ENCODE measurements at places on chromosomes 5 and 9.

DNA sequence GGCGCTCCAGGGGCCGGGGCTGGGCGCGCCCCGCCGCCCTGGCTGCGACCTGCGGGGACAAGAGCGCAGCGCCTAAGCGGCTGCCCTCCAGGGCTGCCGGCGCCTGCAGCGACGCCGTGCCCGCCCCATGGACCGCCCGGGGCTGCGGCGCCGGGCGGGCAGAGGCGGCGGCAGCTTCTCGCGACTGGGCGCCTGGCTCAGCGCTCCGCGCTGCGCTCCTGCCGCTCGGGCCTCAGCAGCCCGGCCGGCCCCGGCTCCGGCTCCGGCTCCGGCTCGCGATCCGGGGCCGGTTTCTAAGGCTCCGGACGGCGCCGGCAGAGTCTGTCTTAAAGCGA, at the start of gene PITX1:
Gene PITX1, minus strand, starts transcription at position 328 of the 335 bp plus-strand sequence. CDS start 347 bp downstream, outside the sequence.
- no peak for DNase-seq

- DNase-seq: no peak
Observed at GRCh38 chr5:113202287-113202686, 225.7 kb downstream of the DCP2 start.

- no peak for DNase-seq
Observed at GRCh38 chr9:107895501-107896001, 406.0 kb upstream of the KLF4 start.

GRCh38 chr5:848671-849111, 2.1 kb downstream of the ZDHHC11 start:
- peak; percentile 73 for DNase-seq

- peak; percentile 6 for DNase-seq
Observed at GRCh38 chr5:132233081-132233480, 5.4 kb upstream of the P4HA2 start.

- DNase-seq: peak; percentile 44
Observed at GRCh38 chr9:89866701-89867100, 261.9 kb downstream of the GADD45G start.

DNA sequence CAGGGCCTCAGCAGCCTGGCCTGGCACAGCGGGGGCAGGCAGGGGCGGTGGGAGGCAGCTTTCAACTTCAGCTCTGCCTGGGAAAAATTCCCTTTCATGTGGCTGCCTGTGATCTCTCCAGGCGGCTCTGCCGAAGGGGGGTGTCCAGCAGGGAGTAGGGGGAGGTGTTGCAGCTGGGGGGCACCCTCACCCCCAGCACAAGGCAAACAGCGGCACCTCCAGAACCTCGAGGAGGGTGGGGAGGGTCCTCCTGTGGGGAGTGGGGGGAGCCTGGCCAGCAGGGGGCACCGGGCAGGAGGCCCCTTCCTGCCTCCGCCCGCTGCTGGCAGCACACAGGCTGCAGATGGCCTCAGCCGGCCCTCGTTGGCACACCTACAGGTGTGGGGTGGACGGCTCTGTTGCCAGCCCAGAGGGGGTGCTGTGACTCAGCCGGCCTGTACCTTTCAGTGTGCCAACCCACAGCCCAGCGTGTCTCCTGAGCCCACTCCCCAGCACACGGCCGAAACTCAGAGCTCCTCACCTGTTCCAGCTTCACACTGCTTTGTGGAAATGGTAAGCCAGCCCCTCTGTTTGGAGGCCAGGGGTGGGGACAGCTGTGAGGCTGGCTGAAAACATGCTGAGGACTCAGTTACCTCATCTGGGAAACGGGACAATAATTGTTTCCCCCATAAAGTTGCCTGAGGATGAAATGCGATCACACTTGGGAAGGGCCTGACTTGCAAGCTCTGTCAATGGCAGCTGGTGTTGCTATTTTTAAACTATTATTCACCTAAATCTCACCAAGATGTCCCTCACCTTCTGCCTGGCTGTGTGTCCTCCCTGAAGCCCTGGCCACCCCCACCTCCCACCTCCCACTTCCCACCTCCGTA, 37.0 kb downstream of the CXXC5 start:
- no peak for DNase-seq

- no peak for DNase-seq
Observed at GRCh38 chr5:60821488-60822284, 22.4 kb downstream of the ELOVL7 start.

- no peak for DNase-seq
Observed at GRCh38 chr5:111221139-111221538, 3.0 kb upstream of the CAMK4 start.

DNA sequence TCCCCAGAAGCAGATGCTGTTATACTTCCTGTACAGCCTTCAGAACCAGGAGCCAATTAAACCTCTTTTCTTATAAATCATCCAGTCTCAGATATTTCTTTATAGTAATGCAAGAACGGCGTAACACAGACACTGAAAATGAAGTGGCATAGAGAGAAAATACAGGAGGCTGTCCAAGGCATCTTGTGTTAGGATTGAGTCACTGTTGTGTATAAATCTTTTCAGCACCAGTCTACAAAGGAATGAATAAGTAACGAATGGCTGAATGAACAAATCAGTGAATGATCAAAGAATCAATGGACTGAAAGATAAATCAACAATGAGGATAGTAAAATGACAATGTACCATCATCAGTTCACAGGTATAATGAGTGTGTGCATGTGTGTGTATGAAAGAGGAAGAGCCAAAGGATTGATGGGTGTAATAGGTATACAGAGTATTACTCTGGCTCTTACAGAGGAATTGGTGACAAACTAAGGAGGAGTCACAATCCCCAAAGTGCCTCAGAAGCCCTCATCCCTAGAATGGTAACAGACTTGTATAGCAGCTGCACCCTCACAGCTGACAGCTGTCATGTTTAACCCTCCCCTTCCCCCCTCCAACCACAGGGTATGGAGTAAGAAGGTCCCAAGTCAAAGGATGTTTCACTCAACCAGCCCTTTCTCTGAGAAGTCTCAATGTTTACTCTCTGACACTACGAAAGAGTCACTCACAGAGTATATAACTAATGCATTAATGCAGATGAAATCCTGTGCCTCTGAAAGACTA, 29.8 kb upstream of the MIER3 start:
- DNase-seq: no peak

GRCh38 chr5:33958176-33958575, 22.0 kb downstream of the RXFP3 start:
- no peak for DNase-seq

GRCh38 chr9:121813519-121814210, 162.2 kb downstream of the DAB2IP start:
- DNase-seq: no peak

GRCh38 chr5:59095480-59095879, 512.6 kb downstream of the RAB3C start:
- DNase-seq: no peak

- DNase-seq: no peak
Observed at GRCh38 chr9:91161465-91162300, 200.0 kb downstream of the AUH start.

DNA sequence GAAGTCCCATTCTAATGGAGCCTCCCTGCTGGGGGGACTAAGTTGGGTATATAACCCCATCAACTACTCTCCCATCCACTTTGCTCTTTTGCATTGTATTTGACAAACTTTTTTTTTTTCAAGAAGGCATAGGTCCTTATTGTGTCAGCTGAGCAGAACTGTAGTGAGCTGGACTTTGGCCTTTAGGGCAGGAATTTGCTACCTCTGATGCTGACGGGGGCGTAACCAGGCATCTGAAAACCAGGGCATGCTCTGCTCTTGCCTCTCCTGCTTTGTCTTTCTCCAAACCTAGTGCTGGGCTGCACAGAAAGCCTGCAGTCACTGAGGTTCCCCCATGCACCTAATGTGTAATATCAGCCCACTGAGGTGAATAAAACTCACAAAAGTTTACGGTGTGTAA, 49.0 kb downstream of the MSX2 start:
- no peak for DNase-seq

DNA sequence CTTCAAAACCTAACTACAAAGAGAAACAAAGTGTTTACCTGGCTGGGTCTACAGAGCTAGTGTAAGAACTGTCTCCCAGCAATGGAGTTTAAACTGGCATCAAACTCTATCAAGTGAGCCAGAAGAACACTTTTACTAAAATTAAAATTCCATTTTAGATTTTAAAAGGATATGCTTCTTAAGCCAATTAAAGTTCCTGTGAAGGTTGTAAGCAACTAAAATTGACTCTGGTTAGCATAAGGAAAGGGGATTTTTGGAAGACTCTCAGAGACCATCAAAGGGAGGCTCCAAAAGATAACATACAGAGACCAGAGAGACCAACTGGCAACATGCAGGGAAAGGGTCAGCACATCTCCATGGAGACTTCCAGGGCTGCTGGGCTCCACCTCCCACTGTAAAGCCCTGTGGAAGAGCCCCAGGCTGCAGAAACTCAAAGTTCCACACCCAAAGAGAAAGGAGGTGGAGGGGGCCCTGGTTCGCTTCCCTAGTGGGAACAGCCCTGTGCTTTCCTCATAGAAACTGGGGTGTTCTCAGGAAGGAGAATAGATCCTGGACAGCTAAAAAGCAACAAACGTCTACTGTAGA, 91.7 kb downstream of the AUH start:
- DNase-seq: no peak

DNA sequence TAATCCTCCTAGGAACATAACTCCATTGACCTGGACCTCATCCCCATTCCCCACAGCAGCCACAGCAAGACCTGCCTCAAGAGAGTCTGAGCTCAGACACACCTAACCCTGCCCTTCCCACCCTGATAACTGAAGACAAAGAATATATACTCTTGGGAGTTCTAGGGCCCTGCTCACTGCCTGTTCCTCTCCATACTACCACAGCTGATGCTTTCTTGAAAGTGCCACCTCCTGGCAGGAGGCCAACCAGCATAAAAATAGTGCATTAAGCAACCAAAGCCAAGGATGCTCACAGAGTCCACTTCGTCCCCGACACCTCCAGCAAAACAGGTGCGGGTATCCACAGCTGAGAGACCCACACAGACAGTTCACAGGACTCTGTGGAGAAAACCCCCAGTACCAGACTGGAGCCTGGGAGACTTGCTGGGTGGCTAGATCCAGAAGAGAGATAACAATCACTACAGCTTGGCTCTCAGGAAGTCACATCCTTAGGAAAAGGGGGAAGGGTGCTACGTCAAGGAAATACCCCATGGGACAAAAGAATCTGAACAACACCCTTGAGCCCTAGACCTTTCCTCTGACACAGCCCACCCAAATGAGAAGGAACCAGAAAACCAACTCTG, 23.5 kb downstream of the FAM114A2 start:
- no peak for DNase-seq

DNA sequence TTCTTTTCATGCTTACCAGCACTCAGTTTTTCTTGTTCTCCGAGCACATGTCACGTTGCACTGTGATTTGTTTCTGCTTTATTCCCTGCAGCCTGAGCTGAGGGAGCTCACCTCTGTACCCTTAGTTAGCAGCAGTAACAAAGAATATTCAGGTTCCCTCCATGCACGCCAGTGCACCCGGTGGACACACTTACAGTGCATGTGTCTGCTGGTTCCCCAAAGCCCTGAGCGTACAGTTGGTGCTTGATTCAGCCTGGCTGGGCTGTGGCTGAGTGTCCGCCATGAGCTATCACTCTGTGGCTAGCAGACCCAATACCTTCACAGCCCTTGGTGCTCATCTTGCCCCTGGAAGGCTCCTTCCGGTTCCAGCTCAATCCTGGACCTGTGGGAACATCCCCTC, 93.5 kb downstream of the MVB12B start:
- DNase-seq: no peak

- DNase-seq: no peak
Observed at GRCh38 chr5:87095787-87096186, 171.9 kb upstream of the RASA1 start.

DNA sequence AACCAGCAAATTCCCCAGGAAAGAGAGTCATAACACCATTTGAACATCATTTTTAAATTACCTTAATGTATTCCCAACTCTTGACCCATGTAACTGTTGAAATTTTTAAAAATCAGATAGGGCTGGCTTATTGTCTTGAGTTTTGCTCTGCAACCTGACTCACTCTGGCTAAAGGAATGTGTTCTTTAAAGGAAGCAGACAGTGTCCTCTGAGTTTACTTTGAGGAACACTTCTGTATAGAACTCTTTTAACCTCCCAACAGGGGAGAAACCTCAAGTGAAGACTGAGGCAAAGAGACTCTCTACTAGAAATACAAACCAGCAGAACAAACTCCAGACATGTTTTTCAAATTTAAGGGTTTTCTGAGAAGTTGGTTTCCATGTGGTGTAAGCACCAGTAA, 248.9 kb downstream of the CWC27 start:
- no peak for DNase-seq

DNA sequence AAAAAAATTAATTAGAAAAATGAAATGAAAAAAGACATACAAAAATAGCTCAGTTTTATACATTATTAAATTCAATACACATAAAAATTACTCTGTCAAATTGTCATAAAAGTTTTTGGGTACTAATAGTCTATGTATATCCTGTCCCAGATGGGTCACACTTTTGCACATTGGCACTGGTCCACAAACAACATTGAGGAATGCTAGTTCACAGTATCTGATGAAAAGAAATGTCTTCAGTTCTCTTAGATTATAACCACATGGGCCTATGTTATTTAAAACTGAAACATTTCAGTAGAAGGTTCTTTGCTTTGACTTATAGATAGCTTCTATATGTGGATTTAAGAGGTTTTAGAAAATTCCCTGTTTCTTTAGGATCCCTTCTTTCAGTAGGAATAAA, 39.8 kb downstream of the LNPEP start:
- DNase-seq: no peak

DNA sequence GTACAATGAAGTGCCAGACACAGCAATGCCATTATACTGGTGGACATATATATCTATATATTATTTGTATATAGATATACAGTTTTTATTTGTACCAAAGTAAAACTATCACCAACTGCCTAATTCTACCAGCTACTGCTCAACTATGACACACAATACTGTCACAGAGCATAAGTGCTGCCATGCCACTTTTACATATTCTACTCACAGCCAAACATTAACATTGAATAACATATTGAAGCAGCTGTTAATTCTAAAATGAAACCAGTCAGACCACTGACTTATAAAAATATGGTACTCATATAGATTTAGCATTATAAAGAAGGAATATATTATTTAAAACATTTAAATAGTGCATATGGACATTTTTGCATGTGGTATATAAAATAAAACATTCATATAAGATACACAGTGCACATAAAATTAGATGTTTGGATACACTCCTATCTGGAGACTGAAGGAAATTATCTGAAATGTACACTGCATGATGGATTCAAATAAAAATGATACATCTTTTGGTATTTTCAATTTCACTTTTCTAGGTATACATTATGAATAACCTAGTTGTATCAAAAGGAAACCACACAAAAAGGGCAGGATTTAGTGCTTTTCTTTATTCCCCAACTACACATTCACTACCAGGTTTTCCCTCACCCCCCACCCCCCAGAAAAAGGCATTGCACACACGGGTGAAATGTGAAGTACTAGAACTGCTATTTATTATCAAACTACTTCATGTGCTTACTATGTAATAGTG, 48.9 kb downstream of the PKD2L2 start:
- no peak for DNase-seq
